PC-9 (cell line): ENCODE measurements at places on chromosomes 6 and 20. TPM values are rescaled to one million over a fixed set of nuclear protein-coding genes. Genes with fewer than 3 reads are reported as not detected.

USP49 gene
- total RNA-seq = 10.9 and 13.9 TPM in 2 replicates

CYP24A1 gene
- 2.7 and 4.9 TPM in 2 replicates for total RNA-seq

DNA sequence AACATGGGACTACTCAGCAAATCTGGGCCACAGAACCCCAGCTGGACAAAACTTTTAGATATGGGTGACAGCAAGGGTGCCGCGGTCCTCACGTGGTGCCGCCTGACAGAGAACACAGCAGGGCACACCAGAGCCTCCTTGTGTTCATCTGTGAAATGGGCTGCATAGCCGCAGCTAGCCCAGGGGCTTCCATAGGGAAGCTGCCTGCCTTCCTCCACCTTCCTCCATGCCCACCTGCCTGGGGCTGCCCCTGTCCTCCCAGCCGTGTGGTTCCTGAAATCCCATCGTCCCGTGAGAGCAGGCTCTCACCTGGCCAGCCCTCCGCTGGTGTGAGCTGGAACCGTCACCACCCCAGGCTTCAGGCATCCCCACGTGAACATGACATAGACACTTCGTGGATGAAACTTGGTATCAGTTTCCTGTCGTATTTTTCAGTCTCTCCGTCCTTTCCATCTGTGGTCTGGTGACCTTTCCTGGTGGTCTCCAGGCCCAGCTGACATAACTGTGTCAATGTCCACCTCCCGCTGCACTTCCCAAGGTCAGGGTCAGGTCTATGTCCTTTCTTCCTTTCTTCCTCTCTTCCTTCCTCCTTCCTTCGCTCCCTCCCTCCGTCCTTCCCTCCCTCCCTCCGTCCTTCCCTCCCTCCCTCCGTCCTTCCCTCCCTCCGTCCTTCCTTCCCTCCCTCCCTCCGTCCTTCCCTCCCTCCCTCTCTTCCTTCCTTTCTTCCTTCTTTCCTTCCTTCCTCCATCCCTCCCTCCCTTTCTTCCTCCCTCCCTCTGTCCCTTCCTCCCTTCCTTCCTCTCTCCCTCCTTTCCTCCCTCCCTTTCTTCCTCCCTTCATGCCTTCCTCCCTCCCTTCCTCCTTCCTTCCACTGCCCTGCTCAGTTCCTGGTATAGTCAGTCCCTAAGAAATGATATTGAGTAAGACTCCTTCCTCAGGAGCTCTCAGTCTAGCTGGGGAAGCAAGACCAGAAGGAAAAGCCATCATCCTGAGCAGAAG, 78.8 kb downstream of the GRM4 start:
- peaks cover 66% of the 10 kb centered on the region for H3K27me3 ChIP-seq
- H3K4me1 ChIP-seq = no peaks in the 10 kb centered on the region
- DNase-seq = no peak
- H3K27ac ChIP-seq = no peak overlapping the region

DNA sequence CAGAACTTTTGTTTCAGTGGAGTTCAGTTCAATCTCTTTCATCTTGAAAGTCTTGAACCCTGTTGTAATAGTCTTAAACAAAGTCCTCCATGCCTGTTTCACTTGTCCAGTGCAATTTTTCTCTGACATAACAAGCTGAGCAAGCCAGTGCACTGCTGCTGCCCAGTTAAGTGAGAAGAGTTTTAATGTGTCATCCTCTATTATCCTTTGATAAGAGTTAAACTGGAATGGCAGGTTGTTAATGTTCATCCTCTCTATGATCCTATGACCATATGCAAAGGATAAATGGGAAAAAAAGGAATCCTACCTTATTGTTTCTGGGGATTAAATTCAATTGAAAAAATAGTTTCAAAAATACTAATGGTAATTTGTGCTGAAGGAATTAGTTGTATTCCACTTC, 197.5 kb downstream of the FRK start:
- H3K36me3 ChIP-seq = no peaks in the 10 kb centered on the region
- no peaks in the 10 kb centered on the region for H3K4me1 ChIP-seq

- H3K4me1 ChIP-seq = peaks cover 28% of the 10 kb centered on the region
- peak; percentile 64 for DNase-seq
- no peaks in the 10 kb centered on the region for H3K27me3 ChIP-seq
- H3K4me3 ChIP-seq = no peak overlapping the region
Measured at GRCh38 chr20:48614593-48615274, 213.1 kb downstream of the PREX1 start.

DNA sequence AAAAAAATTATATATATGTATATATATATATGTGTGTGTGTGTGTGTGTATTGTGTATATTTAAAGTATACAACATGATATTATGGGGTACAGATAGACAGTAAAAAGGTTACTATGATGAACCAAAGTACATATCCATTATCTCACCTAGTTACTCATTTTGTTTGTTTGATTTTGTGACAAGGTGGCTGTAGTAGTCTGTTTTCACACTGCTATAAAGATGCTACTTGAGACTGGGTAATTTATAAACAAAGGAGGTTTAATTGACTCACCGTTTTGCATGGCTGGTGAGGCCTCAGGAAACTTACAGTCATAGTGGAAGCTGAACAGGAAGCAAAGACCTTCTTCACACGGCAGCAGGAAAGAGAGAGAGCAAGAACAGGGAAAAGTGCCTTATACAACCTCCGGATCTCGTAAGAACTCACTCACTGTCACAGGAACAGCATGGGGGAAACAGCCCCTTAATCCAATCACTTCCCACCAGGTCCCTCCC, 30.2 kb upstream of the DACT2 start:
- no peaks in the 10 kb centered on the region for H3K36me3 ChIP-seq
- no peaks in the 10 kb centered on the region for H3K4me1 ChIP-seq
- H3K4me3 ChIP-seq = no peak overlapping the region
- H3K27me3 ChIP-seq = peaks cover 87% of the 10 kb centered on the region
- H3K27ac ChIP-seq = no peak overlapping the region
